AG04450 (cell line): ENCODE measurements at places on chromosomes 2 and 18. TPM values are rescaled to one million over a fixed set of nuclear protein-coding genes. Genes with fewer than 3 reads are reported as not detected.

SIX2 gene
- polyA plus RNA-seq: not detected in 2 replicates

PROKR1 gene
- not detected in 2 replicates for polyA plus RNA-seq

EDAR gene
- polyA plus RNA-seq: not detected in 2 replicates

DNMT3A gene
- polyA plus RNA-seq: 4.1 and 6.8 TPM in 2 replicates

WDR7 gene
- polyA plus RNA-seq: 8.1 and 9.8 TPM in 2 replicates
